ENCODE measurements at places on chromosomes 4 and X.

GRCh38 chr4:20347531-20347930 lies 95.8 kb downstream of the SLIT2 start:
- DNase-seq = no peak

GRCh38 chr4:63556332-63556731 lies 852.9 kb downstream of the TECRL start:
- DNase-seq = no peak

GRCh38 chrX:54044877-54045338 lies 635 bp upstream of the PHF8 start:
- no peak for DNase-seq

GRCh38 chrX:100363896-100364295 lies 46.2 kb downstream of the PCDH19 start:
- no peak for DNase-seq

GRCh38 chr4:67371615-67372014 lies 173.7 kb downstream of the CENPC start:
- no peak for DNase-seq

DNA sequence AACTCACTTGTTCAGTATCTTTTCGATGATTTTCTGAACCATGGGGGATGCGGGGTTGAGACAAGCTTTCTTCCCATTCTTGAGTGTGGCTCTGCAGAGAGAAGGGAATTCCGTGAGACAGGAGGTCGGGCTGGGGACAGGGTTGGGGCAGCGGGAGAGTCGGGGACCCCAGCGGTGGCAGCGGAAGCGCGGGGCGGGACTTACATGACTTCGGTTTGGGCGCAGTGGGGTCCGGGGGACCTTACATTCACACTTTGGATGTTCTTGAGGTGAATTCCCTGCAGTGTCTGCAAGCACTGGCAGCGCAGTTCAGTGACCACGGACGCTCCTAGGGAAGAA lies 434 bp downstream of the CXCL3 start:
- no peak for DNase-seq

GRCh38 chrX:39613482-39613995 lies 484.2 kb downstream of the BCOR start:
- no peak for DNase-seq

GRCh38 chrX:43500996-43501694 lies 155.0 kb upstream of the MAOA start:
- DNase-seq = no peak

GRCh38 chr4:137866671-137867070 lies 334.4 kb upstream of the PCDH18 start:
- DNase-seq = no peak

DNA sequence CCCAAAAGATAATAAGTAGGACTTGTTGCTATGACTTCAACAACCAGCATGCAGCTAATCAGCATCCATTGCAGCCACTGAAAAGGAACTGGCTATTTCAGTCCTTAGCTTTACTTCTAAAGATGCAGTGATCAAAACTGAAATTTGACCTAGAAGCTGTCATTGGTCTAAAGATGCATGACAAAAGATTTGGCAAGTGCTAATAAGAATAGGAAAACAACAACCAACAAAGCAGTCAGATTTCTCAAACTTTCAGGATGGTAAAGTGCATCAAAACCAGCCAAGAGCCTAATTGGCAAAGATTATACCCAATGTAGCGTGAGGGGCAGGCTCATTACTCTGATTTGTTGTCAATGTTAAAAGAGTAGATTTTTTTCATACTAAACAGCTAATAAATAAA lies 77.1 kb upstream of the WDR17 start:
- no peak for DNase-seq

GRCh38 chr4:13930155-13930554 lies 302.6 kb upstream of the BOD1L1 start:
- DNase-seq = no peak

- DNase-seq = no peak
These were observed 5.9 kb upstream of the ANK2 start for GRCh38 chr4:113043591-113043990.

GRCh38 chr4:114076899-114077570 lies 97.6 kb upstream of the ARSJ start:
- DNase-seq = no peak

GRCh38 chr4:826508-827208 lies 729 bp upstream of the CPLX1 start:
- no peak for DNase-seq

GRCh38 chr4:141686146-141686775 lies 49.9 kb downstream of the IL15 start:
- no peak for DNase-seq

DNA sequence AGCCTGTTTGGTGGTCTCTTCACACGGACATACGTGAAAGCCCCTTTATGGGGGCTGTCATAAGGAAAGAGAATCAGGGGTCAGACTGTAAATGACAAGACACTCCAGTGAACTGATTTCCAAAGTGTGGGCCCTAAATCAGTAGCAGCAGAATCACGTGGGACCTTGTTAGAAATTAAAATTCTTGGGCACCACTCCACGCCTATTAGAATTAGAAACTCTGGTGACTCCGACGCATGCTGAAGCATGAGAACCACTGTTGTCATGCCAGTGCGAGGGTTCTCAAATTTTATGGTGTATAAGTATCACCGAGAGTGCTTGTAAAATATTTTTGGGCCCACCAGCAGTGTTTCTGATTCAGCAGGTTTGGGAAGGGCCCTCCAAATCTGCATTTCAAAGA lies 672.8 kb downstream of the DMD start:
- no peak for DNase-seq

GRCh38 chr4:121900132-121900983 lies 30.1 kb upstream of the BBS7 start:
- DNase-seq = no peak

- no peak for DNase-seq
These were observed 679.9 kb upstream of the MAGEB2 start for GRCh38 chrX:29535212-29536162.

DNA sequence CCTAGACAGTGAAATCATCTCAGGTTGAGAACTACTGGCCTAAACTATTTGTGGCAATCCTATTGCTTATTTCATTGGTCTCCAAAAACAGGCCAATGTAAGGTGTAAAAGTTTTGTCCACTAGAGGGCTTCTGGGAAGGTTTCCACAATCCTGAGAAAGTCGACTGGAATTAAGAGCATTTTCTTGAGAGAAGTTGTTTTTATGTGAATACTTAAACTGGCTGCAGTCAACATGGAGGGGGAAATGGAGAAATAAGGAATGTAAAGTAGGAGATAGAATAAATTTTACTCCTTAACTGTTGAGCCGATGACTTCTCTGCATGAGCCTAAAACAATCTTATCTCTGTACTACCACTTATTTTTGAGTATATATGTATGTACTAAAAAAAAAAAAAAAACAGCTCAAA lies 11.0 kb upstream of the EIF4E start:
- no peak for DNase-seq

GRCh38 chr4:135552131-135552530 lies 1350.5 kb upstream of the PABPC4L start:
- no peak for DNase-seq

DNA sequence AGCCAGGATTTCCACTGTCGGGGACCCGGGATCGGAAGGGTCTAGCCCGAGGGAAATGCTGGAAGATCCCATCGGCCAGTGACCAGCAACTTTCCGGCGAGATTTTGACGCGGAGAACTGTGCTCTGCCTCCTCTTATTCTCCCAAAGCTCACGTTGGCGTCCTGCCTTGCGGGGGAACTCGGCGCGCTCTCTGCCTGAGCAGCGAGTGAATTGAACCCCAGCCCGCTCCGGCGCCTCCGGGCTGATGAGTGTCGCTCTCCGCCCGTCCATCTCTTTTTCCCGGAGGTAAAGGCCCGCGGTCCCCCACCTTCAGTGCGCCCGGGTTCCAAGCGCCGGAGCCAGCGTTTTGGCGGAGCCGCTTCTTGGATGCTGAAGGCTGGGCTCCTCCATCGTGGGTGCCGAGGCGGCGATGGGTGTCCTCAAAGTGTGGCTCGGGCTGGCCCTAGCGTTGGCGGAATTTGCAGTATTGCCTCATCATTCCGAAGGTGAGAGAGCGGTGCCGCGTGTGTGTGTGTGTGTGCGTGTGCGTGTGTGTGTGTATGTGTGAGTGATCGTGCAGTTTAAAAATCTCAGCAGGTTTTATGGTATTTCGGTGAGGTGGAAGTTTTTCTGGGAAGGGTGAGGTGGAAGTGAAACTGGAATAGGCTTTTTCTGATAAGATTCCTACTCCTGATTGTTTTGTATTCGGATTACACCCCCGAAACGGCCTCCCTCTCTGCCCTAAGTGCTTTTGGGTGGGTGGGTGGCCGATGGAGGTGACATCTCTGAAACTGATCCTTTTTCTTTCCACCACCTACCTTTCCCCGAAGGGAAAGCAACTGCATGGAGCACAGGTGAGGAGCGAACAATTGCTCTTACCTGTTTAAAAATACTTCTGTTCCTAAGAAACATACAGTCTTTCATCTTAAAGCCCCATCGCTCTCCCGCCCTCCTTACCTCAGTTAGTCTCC lies 752 bp downstream of the FRAS1 start:
- DNase-seq = no peak

- DNase-seq = no peak
These were observed 60.8 kb upstream of the FMR1 start for GRCh38 chrX:147850875-147851274.

GRCh38 chrX:139202742-139203420 lies 327.7 kb upstream of the F9 start:
- peak; percentile 4 for DNase-seq

GRCh38 chr4:101596781-101597552 lies 193.6 kb upstream of the BANK1 start:
- DNase-seq = no peak

DNA sequence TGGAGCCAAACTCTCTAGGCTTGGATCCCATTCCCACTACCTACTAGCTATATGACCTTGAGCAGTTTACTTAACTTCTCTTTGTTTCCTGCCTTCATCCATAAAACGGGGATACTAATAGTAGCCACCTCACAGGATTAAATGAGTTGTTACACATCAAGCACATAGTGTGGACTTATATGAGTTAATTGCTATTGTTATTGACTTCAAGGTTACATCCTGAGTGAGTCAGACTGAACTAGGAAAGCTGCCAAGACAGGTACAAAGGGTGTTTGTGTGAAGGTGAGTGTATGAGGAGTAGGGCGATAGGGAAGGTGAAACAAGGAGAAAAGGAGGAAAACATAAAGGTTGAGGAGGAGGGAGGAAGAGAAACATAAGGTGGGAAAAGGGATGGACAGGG lies 32.2 kb downstream of the TFDP3 start:
- no peak for DNase-seq

DNA sequence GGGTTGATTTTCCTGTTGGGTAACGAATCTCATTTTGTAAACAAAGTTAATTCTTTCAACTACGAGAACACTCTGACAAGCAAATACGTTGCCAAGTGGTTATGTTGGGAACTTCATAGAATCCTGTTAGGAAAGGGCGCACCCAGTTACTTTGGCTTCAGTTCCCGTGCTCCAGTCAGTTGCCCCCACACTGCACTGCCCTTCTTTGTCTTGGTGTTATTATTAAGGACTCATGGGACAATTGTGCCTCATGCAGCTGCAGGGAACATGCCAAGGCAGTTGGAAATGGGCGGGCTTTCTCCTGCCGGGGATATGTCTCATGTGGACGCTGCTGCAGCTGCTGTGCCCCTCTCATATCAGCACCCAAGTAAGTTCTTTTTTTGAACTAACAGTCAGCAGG lies 28.9 kb downstream of the OFD1 start:
- no peak for DNase-seq

DNA sequence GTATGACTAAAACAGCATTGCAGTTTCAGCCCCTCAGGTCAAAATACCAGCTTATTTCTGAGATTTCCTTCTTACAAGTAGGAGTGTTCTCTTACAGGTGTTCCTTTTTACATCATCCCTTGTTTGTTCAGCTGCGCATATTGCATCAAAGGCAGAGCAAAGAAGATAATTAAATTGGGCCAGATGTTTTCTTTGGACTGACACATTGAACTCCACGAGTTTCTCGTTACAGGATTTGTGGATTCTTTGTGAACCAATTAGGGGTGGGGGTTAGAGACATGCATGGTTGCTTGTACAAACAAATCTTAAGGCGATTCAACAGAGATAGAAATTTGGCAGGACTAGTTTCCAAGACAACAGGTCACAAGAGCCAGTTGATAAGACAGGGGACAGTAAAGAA lies 95.7 kb downstream of the SPANXN4 start:
- DNase-seq = no peak

DNA sequence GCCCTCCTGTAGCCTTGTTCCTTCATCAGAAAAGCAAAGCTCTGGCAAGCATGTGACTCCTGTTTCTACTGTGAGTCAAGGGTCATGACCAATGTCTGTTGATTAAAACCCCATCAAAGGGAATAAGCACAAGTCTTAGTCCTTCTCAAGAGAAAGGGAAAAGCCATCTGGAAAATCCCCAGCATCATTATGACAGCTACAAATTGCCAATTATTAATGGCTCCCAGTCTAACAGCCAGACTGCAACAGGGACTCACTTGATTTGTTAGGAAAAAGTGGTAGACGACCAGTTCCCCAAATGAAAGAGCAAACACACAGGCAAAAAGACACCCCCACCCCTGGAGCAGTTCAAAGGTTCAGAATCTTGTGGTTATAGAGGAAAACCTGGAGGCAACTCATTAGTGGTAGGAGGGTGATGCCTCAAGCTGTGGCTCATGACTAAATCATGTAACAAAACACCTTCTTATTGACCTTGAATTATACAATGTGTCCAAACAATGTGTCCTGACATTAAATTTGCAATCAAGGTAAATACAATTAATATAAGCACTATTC lies 315.7 kb downstream of the HNRNPD start:
- no peak for DNase-seq

GRCh38 chr4:139764686-139765310 lies 99.2 kb downstream of the MGST2 start:
- no peak for DNase-seq

DNA sequence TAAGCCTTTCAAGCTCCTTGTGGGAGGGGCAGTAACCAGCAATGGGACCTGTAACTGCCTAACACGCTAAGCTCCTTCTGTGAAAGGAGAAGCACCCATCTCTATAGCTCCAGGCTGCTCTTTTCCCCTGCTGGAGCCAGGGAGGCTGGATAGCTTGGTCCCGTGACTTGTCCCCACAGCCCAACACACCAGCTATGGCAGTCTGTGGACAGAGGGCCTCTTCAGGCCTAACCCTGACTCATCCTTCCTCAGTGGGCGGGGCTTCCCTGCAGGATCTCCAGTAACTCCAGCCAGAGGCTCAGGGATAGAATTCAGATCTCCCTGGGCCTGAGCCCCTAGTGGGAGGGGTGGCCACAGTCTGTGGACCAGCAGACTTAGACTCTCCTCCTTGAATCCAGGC lies 1290.1 kb downstream of the PCDH7 start:
- no peak for DNase-seq
